ENCODE measurements at places on chromosomes 12 and 14.

DNA sequence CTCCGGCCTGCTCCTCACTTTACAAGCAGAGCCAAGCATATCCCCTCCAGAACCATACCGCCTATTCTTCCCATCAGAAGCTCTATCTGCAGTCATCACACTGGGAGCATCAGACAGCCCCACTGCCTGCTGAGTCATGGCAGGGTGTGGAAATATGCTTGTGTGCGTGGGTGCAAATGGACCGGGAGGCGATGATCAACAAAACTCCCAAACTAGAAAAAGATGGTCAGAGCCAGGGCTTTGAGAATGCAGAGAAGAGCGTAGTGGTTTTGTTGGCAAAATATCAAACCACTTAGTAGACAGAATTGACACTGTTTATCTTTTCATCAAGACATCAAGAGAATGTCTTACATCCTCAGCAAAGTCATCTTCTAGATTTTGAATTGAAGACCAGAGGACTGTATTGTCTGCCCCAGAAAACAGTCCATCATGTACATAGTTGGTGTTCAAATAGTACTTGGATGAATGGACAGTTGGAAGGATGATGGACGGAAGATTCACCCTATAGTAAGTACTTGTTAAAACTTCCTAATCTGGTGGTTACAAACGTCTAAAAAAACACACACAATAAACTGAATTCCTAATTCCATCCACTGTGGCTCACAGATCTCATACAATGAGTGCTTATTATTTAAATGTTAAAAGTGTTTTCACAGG, 54.9 kb downstream of the VWF start:
- no peak for DNase-seq

DNA sequence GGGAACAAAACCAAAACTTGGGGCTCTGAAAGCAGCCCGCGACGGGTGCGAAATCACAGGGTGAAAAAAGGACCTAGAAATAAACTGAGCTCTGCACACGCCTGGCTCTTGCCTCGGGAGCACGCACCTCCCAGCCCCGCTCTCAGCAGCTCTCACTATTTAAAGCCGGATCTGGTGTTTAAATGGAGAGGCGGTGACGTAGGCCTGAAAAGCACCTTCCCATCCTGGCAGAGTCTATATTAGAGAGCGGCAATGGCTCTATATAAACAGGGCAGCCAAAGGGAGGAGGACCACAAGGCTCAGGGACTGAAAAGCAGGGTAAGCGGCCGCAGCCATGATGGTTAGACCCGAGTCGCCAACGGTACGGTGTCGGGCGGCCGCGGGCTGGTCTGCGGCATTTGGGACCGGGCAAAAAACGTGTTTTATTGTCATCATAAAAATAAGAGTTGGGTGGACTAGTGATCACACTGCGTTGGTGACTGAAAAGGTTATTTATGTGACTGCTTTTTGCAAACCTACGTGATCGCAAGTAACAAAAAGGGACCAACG, 1.5 kb downstream of the GTF2A1 start:
- DNase-seq, result peak; percentile 84

- no peak for DNase-seq
Observed at GRCh38 chr12:18320036-18320617, 58.8 kb downstream of the PIK3C2G start.

GRCh38 chr12:56299308-56299852, 750 bp downstream of the CS start:
- DNase-seq, result no peak

All from right renal pelvis (tissue), 4 donors.